ENCODE measurements at places on chromosomes 6 and 20.

- no peak for DNase-seq
Observed at GRCh38 chr20:3339571-3339970, 67.9 kb downstream of the DNAAF9 start.

DNA sequence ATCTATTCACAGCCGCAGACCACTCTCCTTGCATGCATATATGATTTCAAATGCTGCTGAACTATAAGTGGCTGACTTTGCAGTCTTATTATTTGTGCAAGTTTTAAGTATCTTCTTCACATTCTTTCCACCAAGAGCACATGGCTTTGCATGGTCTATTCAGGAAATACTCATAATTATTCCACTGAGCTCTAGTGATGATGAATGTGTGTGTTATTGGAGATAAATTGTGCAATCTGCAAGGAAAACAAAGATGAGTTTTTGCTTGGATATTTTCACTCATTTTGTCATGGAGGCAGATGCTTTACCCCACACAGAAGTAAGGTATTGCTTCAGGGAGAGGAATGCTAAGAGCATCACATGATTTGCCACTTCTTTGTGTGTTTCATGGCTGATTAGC lies 764.6 kb downstream of the TBC1D32 start:
- no peak for DNase-seq

DNA sequence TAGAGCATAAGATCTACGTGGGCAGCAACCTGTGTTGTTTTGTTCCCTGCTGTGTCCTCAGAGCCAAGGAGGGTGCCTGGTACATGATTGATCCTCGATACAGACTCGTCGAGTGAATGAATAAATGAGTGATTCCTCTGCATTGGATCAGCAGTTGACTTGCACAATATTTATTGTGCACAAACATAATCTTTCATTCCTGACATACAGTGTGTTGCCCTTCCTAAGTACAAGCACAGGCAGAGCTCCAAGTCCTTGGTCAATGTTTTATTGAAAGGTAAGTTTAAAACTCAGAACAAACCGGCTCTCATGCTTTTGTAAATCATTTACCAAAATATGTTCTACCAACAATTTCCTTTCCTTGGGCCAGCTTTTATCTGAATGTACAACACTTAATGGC lies 57.4 kb downstream of the STMND1 start:
- no peak for DNase-seq

DNA sequence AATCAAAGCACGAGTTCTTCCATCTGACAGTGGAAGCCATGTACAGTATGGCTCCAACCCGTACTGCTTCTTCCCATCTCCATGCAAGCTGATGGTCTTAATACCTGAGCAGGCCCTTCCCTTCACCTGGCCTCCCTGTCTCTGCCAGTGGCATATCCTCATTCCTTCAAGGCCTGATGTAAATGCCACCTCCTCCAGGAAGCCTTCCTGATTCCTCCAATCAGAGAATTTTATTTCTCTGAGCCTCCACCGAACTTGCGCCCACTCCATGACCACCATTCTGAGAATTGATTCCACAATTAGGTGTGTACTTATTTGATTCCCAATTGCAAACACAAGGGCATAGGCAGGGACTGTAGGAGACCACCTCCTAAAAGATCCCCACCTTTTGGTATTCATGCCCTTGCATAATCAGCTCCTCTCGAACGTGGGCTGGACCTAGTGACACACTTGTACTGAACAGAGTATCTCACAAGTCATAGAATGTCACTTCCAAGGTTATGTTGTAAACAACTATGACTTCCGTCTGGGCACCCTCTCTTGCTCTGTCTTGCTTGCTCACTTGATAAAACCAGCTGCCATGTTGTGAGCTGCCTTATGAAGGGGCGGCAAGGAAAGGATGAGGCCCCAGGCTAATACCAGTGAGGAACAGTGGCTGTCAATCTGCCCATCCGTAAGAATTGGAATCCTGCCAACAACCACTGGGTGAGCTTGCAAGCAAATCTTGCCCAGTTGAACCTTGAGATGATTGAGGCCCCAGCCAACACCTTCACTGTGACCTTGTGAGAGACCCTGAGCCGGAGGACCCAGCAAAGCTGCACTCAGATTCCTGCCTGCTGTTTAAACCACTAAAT lies 38.8 kb downstream of the CPNE5 start:
- DNase-seq, result no peak

- DNase-seq, result peak; percentile 76
Observed at GRCh38 chr6:16764188-16764950, 3.1 kb upstream of the ATXN1 start.

DNA sequence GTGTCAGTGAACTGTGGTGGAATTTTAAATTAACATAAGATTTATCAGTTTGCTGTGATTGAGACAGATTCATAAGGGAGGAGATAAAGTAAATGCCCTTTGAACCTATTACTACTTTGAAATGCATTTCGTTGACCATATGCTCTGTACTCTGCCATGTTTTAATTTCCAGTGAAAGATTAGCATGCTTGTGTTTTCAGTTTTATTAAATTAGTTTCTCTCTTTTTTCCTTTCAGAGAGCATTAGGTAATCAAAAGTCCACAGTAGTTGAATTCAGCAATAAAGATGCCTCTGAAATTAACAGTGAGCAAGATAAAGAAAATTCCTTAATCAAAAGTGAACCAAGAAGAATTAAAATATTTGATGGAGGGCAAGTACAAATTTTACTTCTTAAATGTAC lies 117.4 kb downstream of the HIVEP1 start:
- no peak for DNase-seq

DNA sequence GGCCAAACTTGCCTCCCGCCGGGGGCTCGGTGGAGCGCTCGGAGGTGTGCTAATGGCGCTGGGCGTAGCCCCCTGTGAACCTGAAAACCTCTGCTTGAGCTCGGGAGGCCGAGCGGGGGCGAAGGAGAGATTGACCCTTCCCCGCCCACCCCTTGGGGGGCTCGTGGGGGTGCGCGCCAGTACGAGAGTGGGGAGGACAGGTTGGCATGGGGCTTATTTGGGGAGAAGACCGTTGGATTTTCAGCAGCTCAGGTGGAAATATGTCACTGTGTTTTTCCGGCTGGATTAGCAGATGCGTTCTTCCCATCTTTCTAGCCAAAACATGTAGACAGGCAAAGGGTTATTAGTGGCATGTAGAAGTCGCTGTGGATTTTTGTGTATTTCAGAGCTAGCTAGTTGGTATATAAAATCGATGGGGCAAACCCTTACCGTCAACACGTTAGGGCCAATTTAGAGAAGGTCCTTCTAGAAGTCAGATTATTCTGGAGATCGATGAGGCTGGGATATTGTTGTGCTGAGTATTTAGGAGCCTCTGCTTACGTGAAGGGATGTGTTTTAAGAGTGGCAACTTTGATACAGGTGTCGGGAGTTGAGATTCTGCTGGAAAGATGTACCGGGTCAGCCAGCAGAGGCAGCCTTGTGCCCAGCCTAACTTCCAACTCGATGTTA lies 525 bp downstream of the NCOA7 start:
- peak; percentile 58 for DNase-seq

Data from cardiac muscle cell (in vitro differentiated cells and primary cell).